Frontal cortex (tissue), 4 donors: ENCODE measurements at places on chromosomes 5 and 9. TPM values are rescaled to one million over a fixed set of nuclear protein-coding genes. Genes with fewer than 3 reads are reported as not detected.

Gene ATP10B
- 2.4 TPM for total RNA-seq

Gene TAS2R1
- total RNA-seq = not detected

Gene FAT2
- 3.3 TPM for total RNA-seq

Gene WDR38
- not detected for total RNA-seq

Gene C9orf153
- total RNA-seq = not detected

Gene TNFSF15
- under 0.01 TPM for total RNA-seq

Gene PCDHGA1
- total RNA-seq = 3.3 TPM

Gene CCL21
- total RNA-seq = not detected

Gene PPP3R2
- 0.41 TPM for total RNA-seq

Gene POLR3G
- total RNA-seq = 3.3 TPM
